Endothelial cell (in vitro differentiated cells): ENCODE measurements at places on chromosomes 7 and 10. TPM values are rescaled to one million over a fixed set of nuclear protein-coding genes. Genes with fewer than 3 reads are reported as not detected.

DNA sequence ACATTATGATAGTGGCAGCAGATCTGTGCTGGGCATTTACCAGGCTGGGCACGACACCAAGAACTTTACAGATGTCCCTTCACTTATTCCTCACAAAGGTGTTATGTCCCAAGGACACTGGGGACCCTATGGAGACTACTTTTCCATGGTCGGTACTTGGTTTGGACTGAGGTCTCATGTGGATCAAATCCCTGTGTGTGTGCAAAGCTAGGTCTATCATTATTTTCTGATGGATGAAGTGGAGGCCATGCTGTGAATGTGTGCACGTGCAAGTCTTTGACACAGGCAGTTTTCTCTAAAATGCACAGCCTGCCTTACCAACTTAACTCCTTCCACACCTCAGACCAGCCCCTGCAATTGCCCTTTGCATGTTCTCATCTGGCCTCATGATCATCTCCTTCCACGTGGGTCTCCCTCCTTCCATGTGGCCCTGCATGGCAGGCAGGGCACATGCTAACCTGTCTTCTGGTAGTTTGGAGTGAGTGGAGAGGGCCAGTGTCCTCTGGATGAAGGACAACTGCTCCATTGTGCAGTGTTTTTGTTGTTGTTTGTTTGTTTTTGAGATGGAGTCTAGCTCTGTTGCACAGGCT is 16.0 kb upstream of the ZNF273 start:
- peaks cover 9% of the 10 kb centered on the region for H3K36me3 ChIP-seq
- no peak overlapping the region for H3K4me3 ChIP-seq
- peaks cover 7% of the 10 kb centered on the region for H3K4me1 ChIP-seq
- DNase-seq, result no peak

DNA sequence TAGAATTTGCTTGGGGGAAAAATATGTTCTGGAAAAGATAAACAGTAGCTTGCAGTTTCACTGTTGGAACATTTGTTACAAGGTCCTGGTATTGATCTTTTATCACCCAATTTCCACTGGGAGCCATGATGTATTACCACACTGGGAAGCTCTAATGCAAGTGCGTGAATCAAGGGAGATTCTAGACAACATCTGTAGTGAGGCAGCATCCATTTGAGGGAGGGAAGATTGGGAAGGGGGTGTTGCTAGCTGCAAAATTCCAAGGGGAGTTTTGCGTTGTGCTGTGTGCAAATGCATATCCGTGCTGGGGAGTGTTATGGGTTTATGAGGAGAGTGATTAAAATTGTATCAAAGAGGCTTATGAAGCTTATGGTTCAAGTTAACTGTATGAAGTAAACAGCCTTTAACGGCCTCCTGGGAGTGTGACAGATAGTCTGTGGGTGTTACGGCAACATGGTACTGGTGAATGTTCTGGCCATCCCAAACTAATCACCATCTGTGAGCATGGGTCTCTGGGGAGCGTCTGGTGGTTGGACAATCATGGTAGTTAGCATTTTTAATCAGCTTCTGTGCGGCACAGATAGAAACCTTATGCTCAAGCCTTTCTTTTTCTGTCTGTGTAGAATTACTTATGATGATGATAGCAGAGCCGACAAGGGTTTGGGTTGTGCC is 601.9 kb upstream of the GALNT17 start:
- no peak for DNase-seq
- H3K4me3 ChIP-seq, result no peak overlapping the region
- H3K27ac ChIP-seq, result no peak overlapping the region
- peaks cover 11% of the 10 kb centered on the region for H3K4me1 ChIP-seq
- H3K27me3 ChIP-seq, result peaks cover 10% of the 10 kb centered on the region

- no peaks in the 10 kb centered on the region for H3K36me3 ChIP-seq
- H3K27ac ChIP-seq, result no peak overlapping the region
Observed at GRCh38 chr10:17768957-17769356, 17.0 kb downstream of the TMEM236 start.

Gene SFRP5
- total RNA-seq, result 3.5 TPM

Gene OR13A1
- not detected for total RNA-seq

Gene SPDYE5
- not detected for total RNA-seq

Gene PANK1
- total RNA-seq, result 16.2 TPM

Gene NEBL
- 1.7 TPM for total RNA-seq
